RKO (cell line): ENCODE measurements at places on chromosomes 2 and 18.

- DNase-seq, result no peak
Measured at GRCh38 chr18:49013291-49013691, 62.5 kb upstream of the SMAD7 start.

- no peak for DNase-seq
Measured at GRCh38 chr2:96895746-96896651, 26.1 kb upstream of the SEMA4C start.

DNA sequence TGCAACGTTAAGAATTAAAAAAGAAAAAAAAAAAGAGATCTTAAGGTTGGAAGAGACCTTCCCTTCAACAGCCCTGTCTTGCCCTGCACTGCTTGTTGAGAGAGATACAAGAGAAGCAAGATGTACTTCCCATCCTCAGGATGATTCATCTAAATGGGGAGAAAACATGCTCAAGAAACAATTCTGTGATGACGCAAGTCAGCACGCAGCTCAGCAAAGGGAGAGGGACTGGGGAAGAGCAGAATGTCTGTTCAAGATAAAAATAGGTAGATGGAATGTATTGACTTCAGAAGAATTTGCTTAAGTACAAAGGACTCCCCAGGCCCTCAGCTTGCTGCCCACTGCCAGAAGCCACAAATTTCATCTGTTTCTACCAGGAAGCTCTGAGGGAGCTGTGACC lies 198.2 kb upstream of the SPRED2 start:
- DNase-seq, result no peak

GRCh38 chr2:236120141-236120601 lies 48.0 kb downstream of the GBX2 start:
- DNase-seq, result no peak

DNA sequence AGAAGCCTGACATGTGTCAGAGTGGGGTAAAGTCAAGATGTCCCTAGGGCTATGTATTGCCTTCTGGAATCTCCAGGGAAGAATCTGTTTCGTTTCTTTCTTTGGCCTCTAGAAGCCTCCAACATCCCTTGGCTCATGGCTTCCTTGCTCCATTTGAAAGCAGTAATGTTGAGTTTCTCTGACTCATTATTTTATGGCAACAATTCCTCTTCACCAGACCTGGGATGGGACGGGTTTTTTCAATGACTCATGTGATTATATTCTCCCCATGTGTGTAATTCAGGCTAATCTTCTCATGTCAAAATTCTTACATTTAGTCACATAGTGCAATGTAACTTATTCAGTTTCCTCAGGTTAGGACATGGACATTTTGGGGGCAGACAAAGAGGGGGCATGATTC lies 1038.6 kb downstream of the CBLN2 start:
- peak; percentile 4 for DNase-seq

DNA sequence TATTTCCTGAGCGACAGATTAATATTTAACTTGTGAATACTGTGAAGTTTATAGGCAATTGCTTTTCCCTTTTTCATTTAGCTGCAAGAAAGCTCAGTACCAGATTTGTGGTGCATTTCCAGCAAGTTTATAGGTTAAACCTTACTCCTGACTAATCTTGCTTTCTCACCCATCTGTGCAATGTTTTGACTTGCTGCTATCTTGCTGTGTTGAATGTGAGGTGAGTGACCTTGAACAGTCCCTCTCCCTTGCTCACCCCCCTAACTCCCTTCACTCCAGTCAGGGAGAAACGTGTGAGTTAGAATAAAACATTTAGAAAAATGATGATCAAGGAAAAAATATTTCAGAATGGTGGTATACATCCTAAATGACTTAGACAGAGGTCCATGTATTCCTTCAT lies 39.8 kb upstream of the PARD3B start:
- no peak for DNase-seq

GRCh38 chr18:67633939-67634338 lies 117.4 kb upstream of the DSEL start:
- no peak for DNase-seq

DNA sequence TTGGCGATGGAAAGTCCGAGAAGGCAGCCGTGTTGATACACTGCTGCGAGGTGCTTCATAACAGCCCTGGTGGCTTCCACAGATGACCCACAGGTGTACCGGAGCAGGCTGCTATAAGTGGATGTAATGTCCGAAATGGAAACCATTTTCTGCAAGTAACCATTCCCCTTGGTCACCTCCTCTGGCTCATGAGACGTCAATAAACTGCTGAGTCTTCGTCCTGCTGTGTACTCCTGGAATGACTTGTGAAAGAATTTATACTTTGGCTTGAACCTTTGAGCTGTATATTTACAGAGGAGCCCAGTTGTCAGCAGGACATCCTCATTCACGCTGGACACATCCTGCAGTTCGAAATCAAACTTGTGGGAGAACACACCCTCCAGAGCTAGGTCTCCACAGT lies 14.4 kb downstream of the NLRC4 start:
- no peak for DNase-seq

DNA sequence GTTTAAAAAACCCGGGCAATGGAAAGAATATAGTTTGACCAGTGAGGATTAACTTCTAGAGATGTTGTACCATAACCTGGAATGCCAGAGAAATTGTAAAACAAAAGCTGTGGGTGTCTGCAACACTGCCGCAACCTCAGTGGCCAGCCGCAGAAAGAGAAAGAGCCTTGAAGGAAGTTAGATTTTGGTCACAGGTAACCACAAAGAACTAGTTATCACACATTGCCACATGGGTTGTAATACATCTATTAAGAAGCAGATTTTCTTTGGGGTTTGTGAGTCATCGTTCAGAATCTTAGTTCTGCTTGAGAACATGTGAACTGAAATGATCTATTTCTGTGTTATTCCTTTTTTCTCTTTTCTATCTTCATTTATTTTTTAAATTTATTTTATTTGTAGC lies 222.9 kb upstream of the AGAP1 start:
- no peak for DNase-seq

DNA sequence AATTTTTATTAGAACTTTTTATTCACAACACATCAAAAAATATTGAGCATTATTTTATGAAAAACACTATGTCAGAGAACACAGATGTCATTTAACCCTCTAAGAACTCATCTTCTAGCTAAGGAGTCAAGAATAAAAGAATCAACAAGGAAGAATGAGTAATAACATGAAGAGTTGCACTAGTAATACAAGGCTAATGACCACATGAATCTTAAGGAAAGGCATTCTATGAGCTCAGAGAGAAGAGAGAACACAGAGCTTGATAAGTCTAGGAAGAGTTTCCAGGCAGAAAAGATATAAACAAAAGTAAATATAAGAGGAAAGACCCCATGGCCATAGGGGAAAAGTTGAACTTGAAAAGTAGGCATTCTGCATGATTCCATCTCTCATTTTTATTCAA lies 166.5 kb downstream of the MAIP1 start:
- DNase-seq, result no peak

GRCh38 chr2:217090024-217090473 lies 230.2 kb upstream of the TNP1 start:
- no peak for DNase-seq

DNA sequence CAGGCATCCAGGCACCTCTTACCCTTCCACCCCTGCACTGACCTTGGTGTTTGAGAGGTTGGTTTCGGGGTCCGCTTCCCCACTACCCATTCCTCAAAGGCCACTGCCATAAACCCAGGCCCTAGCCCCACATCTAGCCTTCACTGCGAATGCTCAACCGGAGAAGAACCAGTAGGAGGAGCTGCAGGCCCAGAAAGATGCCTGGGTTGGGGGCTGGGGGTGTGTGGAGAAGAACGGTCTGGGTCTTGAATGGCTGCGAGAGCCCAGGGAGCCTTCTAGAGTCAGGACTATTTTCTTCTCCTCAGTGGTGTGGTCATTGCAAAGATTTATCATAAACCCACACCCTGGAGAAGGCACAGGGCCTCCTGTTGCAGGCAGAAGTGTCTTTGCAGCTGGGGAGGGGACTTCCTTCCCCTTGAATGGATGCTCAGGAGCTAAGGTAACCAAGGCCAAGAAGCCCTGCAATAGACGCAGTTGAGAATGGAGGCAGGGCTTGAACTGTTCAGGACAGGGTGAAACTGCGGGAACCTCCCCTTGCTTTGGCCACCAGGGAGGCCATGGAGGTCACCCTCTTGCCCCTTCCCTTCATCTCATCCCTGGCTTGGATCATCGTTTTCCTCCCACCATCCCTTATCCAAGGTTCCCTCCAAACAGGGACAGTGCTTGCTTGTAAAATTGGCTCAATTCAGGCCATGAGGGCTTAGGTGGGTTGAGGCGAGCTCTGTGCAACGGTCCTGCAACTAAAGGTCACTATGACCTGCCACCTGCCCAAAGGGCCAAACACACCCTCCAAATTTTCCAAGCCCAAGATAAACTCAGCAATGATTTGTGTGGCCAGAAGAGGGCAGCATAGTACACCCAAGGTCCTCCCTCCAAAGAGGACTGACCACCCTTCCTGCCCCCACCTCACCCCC lies 20.9 kb downstream of the THNSL2 start:
- peak; percentile 39 for DNase-seq

GRCh38 chr2:38600242-38600891 lies 2.4 kb downstream of the HNRNPLL start:
- peak; percentile 51 for DNase-seq

DNA sequence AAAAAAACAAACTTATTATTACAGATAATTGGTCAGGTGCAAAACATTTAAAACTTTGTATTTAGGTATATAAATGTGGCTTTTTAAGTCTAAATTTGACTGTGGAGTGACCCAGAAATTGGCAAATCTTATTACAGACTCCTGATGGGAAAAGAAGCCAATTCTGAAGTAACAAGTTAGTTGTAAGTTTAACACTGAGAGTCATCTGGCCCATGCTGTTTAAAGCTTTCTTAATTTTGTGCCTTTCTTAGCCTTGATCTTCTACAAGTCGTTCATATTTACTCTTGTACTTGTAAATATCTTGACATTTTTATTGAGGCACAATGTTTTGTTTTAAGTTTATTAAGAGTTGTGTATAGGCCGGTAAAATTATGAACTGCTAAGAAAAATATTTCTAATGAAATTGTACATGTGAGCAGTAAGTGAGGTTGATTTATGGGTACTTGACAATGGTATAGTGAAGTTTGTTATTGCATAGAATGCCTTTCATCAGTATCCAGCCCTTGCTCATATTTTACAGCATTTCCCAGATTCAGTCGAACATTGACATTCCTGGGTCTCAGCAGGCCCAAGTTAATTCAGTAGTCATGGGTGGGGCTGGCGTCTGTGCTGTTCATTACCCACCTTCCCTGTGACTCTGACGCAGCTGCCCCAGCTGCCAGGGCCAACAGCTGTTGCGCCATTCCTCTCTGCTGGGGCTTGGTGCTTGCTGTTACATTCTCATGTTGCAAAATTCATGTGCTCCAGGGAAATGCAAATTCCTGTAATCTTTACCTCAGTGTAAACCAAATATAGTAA lies 121.4 kb downstream of the ZNF236 start:
- no peak for DNase-seq

DNA sequence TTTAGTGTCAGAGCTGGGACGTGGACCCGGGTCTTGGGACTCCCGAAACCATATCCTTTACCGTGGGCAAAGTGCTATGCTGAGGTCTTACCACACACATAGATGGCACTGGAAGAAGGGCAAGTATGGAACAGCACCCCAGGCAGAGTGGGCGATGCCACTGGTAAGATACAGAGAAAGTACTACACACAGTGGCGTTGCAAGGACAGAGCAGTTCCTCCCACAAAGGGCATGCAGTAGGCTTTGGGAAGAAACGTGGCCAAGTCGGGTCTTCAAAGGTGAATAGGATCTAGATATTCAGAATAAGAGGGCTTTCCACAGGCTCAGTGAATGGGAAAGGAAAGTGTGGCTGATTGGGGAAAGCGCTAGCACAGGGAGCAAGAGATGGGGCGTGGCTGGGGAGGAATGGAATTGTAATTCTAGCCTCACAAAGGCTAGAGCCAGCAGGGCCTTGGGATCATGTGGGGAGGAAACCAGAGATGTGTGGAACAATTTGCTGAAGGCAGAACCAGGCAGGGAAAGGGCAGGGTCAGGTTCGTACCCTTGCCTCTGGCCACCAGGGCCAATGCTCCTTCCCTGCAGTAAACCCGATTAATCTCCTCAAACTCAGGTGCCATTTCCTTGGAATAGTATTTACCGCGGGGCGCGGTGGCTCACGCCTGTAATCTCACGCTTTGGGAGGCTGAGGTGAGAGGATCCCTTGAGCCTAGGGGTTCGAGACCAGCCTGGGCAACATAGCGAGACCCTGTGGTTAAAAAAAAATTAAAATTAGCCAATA lies 36.0 kb downstream of the PCBP1 start:
- DNase-seq, result no peak

- DNase-seq, result no peak
Measured at GRCh38 chr2:150211164-150211631, 276.3 kb downstream of the RND3 start.

DNA sequence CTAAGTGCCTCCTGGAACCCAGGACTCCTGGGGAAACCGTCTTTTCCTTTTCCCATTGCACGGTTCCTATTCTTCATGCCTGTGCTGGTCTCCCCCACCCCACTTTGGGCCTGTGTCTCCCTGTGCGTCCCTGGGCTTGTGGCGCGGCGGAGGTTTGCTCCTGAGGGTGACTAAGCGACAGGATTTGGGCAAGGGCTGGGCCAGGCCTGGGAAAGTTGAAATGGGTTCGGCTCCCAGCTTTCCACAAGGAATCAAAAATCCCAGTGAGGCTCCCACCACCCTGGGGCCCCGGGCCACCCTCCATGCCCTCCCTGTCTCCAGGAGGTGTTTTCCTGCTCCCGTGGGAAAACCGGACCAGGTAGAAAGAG lies 197.6 kb downstream of the NDUFA10 start:
- DNase-seq, result no peak

DNA sequence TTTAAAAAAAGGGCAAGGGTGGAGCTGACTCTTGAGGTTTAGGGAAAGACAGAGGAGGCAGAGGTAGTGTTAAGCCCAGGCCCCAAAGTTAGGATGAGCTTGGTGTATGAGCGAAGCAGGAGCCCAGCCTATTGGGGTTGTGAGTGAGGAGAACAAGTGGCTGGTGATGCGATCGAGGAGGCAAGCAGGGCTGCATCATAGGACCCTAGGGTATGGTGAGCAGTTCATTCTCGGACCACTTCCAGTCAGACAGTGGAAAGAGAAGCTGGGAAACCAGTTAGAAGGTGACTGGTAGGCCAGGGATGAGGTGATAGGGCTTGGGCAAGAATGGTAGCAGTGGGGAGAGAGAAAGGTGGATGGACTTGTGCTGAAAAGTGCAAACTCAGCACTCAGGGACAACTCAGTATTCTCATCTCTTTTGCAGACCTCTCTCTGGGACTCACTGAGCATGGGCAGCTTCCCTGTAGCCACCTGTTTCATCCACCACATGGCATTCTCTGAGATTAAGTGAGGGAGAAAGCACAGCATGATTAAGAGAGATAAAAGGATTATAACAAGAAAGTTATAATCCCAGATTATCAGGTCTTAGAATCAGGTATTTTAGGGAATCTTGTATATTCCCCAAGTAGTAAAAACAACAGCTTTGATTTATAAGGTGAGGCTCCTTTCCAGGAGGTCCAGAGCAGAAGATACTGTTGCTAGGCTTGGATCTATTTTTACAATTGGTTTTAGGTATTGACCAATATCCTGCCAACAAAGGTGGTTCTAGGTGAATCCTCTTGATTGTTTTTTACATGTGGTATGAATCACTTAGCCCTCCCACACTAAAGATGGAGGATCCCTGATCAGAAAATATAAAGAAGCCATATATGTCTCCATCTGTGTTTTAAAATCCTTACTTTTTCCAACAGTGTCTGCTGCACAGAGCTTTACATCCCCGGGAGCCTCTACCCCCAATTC lies 38.3 kb downstream of the XRCC5 start:
- DNase-seq, result no peak
